ENCODE measurements at places on chromosomes 5 and 9.

GRCh38 chr5:166977911-166978422 lies 1313.5 kb upstream of the WWC1 start:
- no peak for DNase-seq

- DNase-seq = no peak
Observed at GRCh38 chr9:109035684-109036423, 22.6 kb upstream of the CTNNAL1 start.

DNA sequence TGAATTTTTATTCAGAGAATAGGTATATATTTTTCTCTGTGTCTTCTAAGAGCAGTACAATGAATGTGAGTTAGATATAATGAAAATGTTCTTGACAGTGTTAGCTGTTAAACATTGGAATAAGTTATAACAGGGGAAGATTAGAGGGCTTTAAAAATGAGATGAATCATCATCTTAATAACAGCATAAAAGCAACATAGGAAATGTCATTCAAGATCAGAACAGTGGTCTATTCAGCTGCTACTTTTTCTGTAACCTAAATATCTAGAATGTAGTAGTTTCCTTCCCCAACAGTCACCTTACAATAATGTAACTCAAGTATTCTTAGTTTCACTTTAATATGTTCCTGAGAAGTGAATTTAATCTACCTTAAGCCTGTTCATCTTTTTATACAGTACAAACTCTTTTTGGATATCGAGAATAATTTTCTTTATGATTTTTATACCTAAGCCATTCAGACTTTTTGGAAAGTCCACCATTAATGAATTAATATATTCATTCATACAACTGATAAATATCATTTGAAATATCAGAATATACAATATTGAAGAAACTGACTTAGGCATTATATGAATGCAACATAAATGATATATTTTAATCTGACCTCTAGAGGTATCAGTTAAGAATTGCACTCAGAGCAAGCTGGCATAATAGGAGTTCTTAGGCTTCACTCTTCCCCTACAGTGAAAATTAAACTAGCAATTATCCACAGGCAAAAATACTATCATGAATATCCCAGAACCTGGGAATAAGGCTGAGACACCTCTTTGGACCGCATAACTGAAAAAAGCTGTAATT lies 66.1 kb upstream of the EDIL3 start:
- no peak for DNase-seq

- no peak for DNase-seq
Observed at GRCh38 chr9:99069075-99069474, 35.8 kb upstream of the TGFBR1 start.

DNA sequence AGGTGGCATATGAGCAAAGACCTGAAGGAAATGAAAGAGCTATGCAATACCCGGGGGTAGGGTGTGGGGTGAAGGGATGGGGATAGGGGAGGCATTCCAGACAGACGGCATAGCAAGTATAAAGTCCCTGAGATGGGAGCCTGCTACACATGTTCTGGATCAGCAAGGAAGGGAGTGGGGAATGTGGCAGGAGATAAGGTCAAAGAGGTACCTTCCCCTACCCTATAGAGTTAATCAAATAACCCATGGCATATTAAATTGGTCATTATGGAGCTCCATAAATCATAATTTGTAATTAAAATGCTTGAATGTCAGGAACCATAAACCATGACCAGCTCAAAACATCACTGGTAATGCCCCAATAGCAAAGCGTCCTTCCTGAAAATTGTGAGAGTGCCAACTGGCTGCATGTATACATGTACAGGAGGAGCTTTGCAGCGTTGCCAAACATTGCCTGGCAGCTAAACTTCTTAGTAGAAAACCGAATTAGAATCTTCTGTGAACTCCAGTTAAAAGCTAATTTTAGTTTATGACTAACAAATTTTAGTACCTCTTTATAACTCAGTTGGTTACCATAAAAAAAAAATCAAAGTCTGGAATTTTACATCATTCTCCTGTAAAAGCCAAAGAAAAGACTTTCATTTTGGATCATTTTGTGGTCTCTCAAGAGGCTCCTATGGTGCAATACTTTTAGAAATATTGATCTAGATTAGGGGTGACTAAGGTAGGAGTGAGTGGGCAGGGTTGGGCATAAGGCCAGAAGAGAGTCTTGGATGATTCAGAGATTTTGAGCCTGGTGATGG lies 4.7 kb downstream of the DNAI1 start:
- DNase-seq = no peak

DNA sequence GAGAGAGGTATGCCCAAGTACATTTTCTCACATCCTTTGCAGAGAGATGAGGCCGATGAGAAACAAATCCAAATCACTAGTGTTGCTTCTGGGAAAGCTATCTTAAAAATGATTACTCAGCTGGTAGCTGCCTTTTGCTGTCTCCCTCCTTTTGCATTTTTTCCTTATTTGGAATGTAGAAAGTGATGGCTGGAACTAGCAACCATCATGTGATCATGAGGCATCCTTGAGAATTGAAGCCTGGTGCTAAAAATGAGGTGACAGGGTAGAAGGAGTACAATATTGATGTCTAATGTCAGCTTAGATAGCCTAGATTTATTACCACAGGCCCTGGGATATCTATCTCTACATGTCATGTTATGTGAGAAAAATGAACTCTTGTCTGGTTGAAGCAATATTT lies 109.3 kb upstream of the TAF11L2 start:
- no peak for DNase-seq

DNA sequence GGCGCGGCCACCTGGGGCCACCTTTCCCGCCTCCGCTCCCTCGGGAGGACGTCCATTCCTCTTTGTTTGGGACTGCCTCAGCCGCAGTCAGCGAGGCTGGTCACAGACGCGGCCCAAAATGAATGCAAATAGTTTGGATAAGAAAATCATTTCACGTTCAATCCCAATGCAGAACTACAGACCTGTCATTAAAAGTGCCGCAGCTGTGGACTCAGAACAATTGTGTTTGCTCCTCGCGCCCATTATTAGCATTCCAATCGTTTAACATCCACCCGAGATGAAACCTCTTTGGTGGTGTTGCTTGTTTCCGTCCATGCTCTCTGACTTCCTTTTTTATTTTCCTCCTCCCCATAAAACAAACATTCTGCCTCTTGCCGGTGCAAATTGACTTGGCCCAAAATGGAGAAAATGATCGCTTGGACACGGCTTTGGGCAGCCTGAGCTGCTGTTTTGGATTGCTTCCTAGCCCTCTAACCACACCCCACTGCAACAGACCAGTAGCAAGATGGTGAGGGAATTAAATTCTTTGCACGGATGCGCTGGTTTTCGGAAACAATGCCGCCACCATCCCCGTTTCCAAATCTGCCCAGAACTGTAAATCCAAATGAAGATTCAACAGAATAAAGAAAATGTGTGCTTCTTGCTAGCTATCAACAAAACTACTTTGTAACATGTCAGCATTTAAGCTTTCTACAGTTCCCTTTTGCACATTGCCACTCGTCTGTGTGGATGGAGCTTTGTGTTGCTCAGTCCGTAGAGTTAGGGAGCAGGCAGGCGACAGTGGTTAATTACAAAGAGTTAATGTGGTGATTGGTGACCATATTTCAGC lies 784 bp downstream of the NLN start:
- no peak for DNase-seq

DNA sequence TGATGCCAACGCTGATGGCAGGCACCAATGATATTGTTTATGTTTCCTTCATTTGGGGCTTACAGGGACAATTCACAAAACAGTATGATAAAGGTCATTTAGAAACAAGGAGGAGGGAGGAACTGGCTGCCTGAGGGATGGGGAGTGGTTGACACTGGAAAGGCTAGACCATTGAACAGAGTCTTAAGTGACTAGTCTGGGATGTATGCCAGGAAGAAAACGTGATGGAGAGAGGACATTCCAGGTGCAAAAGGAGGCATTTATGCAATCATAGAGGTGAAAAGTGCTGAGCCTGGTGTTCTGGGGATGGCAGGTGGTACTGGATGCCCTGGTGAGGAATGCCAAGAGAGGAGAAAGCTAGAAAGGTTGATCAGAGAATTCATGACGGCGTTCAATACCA lies 153.4 kb downstream of the ZNF462 start:
- no peak for DNase-seq

- DNase-seq = no peak
Observed at GRCh38 chr5:129460672-129460935, 506 bp downstream of the ADAMTS19 start.

DNA sequence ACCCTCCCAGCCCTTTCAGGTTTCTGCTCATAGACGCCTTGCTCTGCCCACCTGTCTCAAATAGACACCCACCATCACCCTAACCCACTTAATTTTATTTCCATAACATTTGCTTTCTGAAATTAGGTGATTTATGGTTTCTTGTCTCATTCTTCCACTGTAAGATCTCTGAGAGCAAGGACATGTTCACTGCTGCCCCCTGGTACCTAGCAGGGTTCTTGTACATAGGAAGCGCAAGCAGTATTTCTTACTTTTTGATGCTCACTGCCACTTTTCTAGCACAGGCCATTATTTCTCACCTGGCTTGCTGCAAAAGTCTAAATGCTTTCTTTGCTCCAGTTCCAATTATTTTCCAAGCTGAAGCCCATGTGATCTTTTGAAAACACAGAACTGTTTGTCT lies 16.8 kb downstream of the C9orf57 start:
- DNase-seq = no peak

DNA sequence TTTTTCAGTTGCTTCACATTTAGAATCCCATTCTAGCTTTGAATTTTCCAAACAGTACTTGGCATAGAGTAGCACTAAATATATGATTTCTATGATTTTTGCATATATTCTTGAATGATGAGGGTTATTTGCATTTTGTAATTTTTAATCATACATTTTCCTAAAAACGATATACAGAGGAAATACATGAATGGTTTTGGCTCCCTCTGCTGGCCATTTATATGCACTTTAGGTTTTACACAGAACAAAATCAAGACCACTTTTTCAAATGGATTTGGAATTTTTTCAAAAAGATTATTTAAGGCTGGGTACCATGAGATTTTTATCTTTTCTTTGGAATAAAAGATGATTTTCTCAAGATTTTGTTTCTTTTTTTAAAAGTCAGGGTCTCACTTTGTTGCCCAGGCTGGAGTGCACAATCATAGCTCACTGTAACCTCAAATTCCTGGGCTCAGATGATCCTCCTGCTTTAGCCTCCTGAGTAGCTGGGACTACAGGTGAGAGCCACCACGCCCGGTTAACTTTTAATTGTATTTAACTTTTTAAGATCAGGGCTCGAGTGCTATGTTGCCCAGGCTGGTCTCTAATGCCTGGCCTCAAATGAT lies 16.7 kb upstream of the COMMD10 start:
- DNase-seq = no peak

DNA sequence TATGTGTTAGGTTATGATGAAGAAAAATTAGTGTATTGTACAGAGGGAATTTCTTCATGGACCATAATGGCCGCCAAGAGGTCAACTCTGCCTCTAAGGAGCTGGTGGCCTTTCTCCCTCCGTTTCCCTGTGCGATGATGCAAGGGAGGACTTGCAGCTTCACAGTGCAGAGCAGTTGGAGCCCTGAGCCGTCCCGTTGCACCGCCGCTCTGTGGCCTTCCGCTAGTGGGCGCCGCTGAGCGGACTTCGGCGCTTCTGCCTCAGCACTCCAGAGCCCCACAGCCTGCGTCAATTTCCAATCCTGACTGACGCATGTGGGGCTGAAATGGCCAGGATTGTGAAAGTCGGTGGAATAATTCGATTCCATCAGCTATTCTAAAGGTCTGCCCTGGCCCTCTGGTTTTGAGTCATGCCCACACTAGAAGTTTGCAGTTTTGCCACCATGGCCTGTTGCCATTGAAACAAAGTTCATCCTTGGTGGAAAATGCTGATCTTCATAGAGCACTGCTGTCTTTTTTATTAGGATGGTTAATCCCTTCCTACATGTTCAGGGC lies 22.7 kb upstream of the LECT2 start:
- peak; percentile 92 for DNase-seq

- no peak for DNase-seq
Observed at GRCh38 chr5:172463031-172463430, 8.7 kb upstream of the SH3PXD2B start.

- peak; percentile 78 for DNase-seq
Observed at GRCh38 chr9:133686642-133687575, 50.7 kb downstream of the DBH start.

- no peak for DNase-seq
Observed at GRCh38 chr9:31745468-31745867, 639.0 kb upstream of the ACO1 start.

- peak; percentile 96 for DNase-seq
Observed at GRCh38 chr9:25677301-25678146, 720 bp downstream of the TUSC1 start.

- peak; percentile 63 for DNase-seq
Observed at GRCh38 chr5:6721442-6721841, 8.2 kb downstream of the TENT4A start.

DNA sequence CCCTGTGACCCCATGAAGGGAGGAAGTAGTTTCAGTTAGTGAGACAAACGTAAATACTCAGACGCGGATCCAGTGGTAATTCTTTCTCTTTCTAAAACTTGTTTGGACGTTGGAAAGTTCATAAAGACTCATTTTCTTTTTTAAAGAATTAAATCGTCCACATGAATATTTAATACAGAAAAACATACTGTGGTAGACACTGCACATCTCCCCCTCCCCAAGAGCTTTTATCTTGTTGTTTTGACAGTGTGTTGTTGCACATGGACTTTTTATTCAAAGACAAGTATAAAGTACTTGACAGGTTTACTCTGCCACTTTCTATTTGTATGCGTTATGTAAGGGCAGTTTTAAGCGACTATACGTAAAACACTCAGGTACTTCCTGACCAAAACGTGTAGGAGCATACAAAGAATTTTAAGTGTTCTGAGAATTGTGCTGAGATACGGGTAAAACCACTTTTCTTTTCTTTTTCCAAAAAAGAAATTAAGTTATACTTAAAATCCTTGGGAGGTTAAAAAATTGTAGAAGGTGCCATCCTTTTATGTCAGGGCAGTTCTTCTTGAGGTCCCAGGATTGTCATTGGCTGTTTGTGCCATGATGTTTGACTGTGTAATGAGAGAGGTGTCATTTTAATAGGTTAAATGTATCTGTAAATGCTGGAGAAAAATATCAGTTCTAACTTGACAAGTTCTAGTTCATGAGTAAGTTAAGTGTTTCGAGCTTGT lies 1.3 kb downstream of the NIPBL start:
- DNase-seq = no peak

DNA sequence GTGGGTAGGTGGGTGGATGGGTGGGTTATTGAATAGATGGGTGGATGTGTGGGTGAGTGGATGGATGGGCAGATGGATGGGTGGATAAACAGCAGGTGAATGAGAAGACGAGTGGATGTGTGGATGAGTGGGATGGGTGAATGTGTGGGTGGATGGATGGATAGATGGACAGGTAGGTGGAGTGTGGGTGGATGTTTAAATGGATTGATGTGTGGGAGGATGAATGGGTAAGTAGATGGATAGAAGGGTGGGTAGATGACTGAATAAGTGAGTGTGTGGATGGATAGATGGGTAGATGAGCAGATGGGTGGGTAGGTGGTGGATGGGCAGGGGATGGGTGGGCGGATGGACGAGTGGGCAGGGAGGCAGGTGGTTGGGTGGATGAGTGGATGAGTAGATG lies 397.6 kb upstream of the IRX4 start:
- DNase-seq = no peak
